ENCODE measurements at places on chromosomes 12 and 14.
A peak's percentile ranks its signal among the peaks of the same experiment; 100 is the strongest.

- DNase-seq, result peak; percentile 37
These were observed 92.3 kb upstream of the DCN start for GRCh38 chr12:91274916-91275315.

DNA sequence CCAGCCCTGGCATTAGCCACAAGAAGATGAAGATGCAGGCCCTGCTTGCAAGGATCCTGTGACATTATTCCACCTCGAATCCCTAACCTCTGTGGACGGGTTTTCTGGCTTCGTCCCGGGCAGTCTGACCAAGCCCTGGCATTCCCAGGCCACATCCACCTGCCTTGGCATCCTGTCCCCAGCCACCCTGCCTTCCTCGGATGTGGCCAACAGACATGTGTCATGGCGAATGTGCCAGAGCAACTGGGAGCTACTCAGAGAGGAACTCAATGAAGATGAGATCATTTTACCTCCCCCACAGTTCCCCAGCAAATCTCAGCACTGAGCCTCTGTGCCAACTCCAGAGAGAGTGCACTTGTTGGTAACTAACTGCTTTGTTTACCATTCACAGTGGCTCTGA, 33.5 kb upstream of the KCNA5 start:
- DNase-seq, result no peak

GRCh38 chr14:89336338-89336737, 80.7 kb downstream of the FOXN3 start:
- DNase-seq, result no peak

- no peak for DNase-seq
These were observed 1.7 kb downstream of the CDKN1B start for GRCh38 chr12:12718853-12719252.

DNA sequence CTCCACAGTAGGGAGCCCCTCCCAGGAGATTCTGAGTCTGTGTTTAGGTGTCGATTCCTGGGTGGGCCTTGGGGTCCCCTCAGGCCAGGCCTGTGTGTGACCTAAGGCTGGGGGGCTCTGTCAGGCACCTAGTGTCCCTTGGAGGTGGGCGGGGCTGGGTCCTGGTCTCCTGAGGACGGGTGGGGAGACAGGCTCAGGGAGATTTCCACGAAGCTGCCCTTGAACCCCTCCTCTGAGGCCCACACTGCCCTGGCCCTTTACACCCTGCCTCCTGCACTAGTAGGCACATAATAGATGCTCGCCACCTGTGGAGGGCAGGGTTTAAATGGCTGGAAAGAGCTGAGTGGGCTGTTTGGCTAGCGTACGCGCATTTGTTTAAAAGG, 32.9 kb downstream of the MEG3 start:
- no peak for DNase-seq

GRCh38 chr12:53725824-53726223, 1.4 kb downstream of the CALCOCO1 start:
- DNase-seq, result no peak

DNA sequence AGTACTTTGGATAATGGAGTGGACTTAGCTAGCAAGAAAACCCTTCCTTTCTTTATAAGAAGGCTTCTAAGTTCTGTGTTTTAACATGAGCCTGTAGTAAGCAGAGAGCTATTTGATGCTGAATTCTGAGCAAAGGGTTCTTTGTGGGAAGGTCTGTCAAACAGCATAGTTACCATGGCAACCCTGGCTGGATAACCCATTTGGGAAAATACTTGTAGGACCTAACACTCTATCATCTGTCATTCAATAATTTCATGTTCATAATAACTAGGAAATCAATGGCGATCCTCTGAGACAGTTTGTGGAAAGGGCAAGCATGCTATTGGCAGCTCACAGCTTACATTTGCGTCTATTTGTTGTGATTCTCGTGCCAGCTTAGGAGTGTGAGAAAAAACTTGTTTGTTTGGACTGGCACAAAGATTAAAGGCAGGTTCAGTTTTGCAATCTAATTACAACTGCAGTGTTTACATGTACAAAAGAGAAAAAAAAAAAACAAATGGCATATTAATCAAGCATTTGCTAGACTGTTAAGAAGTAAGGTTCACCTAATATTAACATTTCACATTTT, 219.2 kb downstream of the PDZRN4 start:
- no peak for DNase-seq

DNA sequence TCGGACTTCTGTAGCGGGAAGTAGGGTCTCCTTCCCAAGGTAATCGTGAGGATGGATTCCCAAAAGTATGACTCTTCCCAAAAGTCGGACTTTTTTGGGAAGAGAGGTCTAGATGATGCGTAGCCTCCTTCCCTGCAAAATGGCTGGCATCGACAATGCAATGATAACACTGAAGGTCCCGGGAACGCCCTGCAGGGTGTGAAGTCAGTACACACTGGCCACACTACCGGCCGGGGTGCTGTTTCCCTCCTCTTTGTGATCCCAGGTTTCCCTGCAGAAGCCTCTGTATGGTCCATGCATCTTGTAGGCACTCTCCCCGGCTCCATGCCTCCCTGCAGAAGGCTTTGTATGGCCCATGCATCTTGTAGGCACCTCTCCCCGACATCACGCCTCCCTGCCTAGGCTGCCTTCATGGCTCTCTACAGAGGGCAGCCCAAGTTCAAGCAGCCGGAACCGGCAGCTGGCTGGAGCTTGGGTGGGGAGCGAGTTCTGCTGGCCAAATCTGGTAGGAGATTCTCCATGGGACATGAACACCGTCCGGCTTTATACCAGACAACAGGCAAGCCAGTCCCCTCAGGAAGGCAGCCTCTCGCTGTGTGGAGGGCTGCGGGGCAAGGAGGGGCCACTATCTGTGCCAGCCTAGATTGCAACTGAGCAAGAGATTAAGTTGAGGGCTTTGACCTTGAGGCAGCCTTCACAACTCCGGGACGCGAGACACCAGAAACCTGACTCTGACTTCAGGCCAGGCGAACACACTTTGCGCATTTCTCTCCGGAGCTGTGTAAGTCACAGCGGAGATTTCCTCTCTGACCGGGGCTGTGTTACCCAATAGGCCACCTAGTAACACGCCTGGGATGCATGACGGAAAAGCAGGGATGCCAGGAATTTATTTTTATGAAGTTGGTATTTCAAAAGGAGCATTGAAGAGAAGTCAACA, 23.5 kb downstream of the FZD10 start:
- DNase-seq, result no peak

Measured in AG04449 (cell line).